Stimulated activated CD8-positive, alpha-beta memory T cell treated with anti-CD3 and anti-CD28 coated beads, Interleukin-12 subunit alpha, Interleukin-12 subunit beta, amount 100 ng/mL, for 4 hours (primary cell): ENCODE measurements at places on chromosomes 1 and 21.

DNA sequence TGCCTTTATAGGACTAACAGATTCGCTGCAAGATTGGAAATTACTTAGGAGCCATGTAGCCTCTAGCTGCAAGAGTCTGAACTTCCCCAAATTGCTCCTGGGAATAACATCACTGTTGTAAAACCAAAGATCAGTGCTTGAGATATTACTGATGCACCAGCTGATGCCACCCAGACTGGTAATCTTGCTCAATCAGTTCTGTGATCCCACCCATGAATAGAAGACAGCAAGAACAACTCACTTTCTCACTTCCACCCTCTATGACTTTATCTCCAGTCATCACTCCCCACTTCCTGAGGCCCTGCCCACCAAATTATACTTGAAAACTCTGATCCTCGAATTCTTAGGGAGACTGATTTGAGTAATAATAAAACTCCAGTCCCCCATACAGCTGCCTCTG, 1011.1 kb downstream of the PLA2G4A start:
- no peak for DNase-seq

DNA sequence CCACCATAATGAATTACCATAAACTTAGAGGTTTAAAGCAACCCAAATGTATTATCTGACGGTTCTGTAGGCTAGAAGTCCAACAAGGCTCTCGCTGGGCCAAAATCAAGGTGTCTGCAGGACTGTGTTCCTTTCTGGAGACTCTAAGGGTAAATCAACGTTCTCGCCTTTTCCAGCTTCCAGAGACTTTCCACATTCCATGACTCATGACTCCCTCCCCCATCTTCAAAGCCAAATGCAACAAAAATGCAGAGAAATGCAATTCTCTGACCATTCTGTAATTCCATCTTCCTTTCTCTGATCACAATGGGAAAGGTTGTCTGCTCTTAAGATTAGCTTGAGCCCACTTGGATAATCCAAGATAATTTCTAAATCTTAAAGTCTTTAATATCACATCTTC, 287.1 kb downstream of the LTN1 start:
- DNase-seq, result no peak

DNA sequence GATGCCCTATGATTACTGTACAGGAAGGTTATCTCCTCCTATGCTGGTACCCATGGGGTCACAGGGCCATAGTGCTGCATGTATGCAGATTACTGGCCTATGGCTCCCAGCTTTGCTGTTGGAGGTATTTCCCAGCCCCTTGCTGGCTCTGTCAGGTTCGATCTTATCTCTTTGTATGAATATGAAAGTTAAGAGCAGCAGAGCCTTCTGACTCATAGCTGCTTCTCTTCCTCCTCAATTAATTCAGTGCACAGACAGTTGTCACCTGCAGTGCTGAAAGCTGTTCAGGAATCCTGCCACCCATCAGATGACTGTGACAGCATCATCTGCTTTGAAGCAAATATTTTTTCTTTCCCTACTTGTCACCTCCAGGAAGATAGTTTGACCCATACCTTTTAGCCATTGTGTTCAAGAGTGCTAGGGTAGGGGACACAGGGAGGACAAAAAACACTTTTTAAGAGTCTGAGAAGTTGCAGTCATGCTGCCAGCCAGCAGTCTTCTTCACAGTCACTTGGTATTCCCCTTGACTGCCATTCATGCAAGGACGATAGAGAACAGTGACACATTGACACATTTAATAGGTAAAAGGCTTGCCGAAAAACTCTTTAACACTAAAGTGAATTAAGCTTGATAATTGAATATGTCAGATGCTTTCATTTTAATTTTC, 73.1 kb downstream of the KIF1B start:
- no peak for DNase-seq

- DNase-seq, result no peak
Observed at GRCh38 chr1:230160957-230161771, 94.1 kb downstream of the GALNT2 start.

DNA sequence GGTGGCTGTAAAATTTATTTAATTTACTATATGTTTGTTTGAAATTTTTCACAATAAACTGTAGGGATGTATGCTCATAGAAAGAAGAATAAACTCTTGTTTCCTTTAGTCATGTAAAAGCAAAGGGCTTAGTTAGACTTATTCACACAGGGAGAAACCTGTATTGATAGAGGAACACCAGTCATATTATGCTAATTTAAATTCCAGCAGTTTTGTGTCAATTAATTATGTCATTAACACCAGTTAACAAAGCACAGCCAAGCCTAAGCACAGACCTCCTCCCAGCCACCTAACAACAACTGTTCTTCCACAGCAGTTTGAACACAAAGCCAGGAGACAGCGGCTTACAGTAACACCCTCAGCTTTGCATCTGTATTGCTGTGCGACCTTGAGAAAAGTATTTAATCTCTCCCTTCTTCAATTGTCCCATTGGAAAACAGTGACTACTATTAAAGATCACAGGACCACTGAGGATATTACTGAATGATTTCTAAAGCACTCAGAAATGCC, 260.8 kb upstream of the RRP15 start:
- DNase-seq, result no peak
